ENCODE measurements at places on chromosomes 6 and 20.

- DNase-seq = no peak
Measured at GRCh38 chr6:19734519-19734918, 102.7 kb upstream of the ID4 start.

DNA sequence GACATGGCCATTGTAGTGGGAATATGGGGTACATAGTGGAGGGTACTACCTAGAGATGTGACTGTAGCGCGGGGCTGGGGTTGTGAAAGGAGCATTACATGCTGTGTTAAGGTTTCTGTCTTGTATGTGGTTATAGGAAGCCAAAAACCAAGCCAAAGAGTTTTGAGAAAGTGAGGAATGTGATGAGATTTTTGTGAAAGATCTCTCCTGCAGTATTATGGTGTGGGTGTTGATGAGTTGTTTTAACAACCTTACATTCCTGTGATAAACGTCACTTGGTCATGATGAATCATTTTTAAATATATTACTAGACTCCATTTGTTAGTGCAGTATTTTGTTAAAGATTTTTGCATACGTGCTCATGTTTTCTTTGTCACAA lies 48.9 kb downstream of the ZFAND3 start:
- peak; percentile 37 for DNase-seq

GRCh38 chr6:16985513-16986284 lies 116.2 kb upstream of the STMND1 start:
- no peak for DNase-seq

DNA sequence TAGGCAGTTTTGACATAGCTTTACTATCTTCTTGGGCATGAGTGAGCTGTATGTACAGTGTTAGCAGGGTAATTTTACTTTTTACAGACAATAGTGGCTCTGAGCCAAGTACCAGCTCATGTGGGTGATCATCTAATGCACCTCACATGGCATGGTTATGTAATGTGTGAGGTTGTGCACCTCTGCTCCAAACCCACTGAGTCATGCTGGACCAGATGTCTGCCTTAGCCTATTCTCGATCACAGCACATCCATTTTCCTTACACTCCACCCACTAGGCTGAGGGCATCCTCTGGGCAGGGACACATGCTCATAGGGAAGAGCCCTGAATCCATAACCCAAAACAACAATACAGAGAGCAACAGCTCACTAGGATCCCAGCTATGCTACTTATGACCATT lies 71.6 kb upstream of the FBXL4 start:
- DNase-seq = peak; percentile 23

DNA sequence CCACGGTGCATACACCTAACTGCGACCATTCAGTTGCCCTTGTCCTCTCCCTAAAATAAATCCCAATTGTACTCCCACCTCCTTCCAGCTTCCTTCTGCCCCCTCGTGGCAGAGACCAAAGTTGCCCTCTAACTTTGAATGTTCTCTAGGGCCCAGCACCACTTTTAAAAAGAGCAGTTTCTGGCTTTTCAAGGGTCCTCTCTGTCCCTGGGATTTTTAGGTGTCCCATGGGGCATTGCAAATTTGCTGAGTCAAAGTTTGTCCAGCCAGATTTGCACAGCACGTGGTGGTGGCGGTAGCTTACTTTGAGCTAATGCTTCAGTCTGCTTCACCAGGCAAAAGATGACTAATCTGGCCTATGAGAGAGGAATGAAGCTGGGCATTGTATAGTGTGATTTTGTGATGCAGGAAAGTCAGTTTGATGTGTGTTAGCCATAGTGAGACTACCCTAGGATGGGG lies 100.2 kb downstream of the PERP start:
- peak; percentile 66 for DNase-seq

DNA sequence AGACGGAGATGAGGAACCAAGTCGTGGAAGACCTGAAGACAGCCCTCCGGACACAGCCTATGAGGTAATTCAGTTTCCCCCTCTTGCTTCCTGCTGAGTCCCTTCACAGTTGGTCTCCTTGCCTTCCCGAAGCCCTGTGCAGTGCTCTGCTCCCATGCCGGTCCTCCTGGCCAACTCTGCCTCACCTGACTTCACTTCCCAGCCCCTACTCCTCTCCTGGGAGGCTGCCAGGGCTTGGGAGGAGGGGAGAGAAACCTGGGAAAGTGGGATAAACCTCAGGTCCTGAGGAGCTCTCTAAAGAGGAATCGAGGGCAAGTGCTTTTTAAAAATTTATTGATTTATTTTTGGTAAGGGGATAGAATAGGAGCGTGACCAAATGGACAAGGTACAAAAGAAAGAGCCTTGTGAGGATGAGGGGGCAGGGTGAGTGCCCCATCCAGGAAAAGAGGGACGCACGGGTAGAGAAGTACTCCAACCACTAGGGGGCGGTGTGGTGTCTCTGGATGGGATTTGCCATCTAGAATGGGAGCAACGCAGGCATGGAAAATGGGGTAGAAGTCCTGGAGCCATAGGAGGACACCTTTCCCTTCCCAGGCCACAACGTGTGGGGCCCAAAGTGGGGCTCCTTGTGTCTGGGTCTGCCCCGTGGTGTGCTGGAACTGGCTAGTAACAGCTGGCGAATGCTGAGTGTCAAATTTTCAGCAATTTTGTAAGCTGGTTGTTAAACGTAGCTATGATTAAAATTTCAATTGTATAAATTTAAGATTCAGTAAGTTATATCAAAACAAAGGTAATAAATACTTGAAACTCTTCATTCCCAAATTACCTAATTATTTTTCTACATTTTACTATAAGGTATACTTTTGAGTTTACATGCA lies 69.0 kb downstream of the MOCS1 start:
- DNase-seq = peak; percentile 32

- DNase-seq = peak; percentile 55
Measured at GRCh38 chr6:168194732-168195567, 115.9 kb upstream of the FRMD1 start.

DNA sequence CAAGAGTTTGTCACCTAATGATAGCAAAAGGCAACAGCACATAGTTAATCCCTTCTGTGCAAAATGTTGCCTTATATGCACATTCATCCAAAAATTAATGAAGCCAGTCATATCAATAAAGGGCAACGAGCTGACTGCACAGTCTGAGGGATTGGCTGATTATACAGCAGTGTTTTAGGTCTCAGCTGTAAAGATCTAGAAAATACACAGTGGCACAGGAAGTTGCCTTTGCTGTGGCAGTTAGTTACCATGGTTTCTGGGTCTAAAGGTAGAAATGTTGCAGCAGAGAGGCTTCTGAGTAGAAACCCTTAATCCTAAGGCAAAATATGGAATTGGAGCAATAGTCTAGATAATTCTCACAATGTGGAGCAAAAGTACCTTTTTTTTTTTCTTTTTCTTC lies 89.7 kb downstream of the SMPDL3A start:
- DNase-seq = no peak
